ENCODE measurements at places on chromosomes 5 and 9.

GRCh38 chr5:22471154-22471553, 382.0 kb downstream of the CDH12 start:
- no peak for DNase-seq
- no peaks in the 10 kb centered on the region for H3K27me3 ChIP-seq
- no peaks in the 10 kb centered on the region for H3K36me3 ChIP-seq
- H3K4me1 ChIP-seq: no peaks in the 10 kb centered on the region

- no peaks in the 10 kb centered on the region for H3K36me3 ChIP-seq
- peaks cover 35% of the 10 kb centered on the region for H3K4me1 ChIP-seq
- H3K4me3 ChIP-seq: no peak overlapping the region
- no peak for DNase-seq
- H3K27me3 ChIP-seq: no peaks in the 10 kb centered on the region
Observed at GRCh38 chr9:129330711-129331492, 152.8 kb upstream of the IER5L start.

GRCh38 chr9:113337714-113338113, 2.4 kb downstream of the WDR31 start:
- H3K4me3 ChIP-seq: no peak overlapping the region
- no peaks in the 10 kb centered on the region for H3K36me3 ChIP-seq
- no peaks in the 10 kb centered on the region for H3K27me3 ChIP-seq
- no peak overlapping the region for H3K27ac ChIP-seq
- H3K4me1 ChIP-seq: peaks cover 11% of the 10 kb centered on the region
- DNase-seq: no peak

DNA sequence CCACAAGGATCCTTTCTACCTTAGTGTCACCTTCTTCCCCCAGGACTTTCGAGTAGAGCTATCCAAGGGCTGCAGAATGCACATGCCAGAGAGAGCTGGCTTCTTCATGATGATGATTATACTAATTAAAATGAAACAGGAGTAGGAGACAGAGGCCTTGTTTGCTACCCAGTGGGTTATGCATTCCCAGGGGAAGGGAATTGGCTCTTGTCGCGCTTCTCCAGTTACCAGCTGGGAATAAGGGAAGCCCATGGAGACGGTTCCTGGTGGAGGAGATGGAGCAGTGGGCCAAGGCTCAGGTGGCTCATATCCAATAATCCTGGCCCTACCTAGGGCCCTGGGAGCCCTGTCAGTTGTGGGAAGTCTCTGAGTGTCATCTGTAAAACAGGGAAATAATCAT, 65.1 kb downstream of the WWC1 start:
- no peaks in the 10 kb centered on the region for H3K27me3 ChIP-seq
- H3K36me3 ChIP-seq: no peaks in the 10 kb centered on the region
- H3K27ac ChIP-seq: no peak overlapping the region
- no peaks in the 10 kb centered on the region for H3K4me1 ChIP-seq

- H3K4me1 ChIP-seq: no peaks in the 10 kb centered on the region
- DNase-seq: no peak
- no peaks in the 10 kb centered on the region for H3K36me3 ChIP-seq
- H3K4me3 ChIP-seq: no peak overlapping the region
- H3K27me3 ChIP-seq: no peaks in the 10 kb centered on the region
- no peak overlapping the region for H3K27ac ChIP-seq
Observed at GRCh38 chr5:120137582-120137981, 326.5 kb upstream of the PRR16 start.

GRCh38 chr9:17330097-17330496, 195.3 kb downstream of the CNTLN start:
- H3K4me3 ChIP-seq: no peak overlapping the region
- H3K27me3 ChIP-seq: no peaks in the 10 kb centered on the region
- no peaks in the 10 kb centered on the region for H3K4me1 ChIP-seq
- DNase-seq: no peak
- H3K27ac ChIP-seq: no peak overlapping the region
- no peaks in the 10 kb centered on the region for H3K36me3 ChIP-seq

DNA sequence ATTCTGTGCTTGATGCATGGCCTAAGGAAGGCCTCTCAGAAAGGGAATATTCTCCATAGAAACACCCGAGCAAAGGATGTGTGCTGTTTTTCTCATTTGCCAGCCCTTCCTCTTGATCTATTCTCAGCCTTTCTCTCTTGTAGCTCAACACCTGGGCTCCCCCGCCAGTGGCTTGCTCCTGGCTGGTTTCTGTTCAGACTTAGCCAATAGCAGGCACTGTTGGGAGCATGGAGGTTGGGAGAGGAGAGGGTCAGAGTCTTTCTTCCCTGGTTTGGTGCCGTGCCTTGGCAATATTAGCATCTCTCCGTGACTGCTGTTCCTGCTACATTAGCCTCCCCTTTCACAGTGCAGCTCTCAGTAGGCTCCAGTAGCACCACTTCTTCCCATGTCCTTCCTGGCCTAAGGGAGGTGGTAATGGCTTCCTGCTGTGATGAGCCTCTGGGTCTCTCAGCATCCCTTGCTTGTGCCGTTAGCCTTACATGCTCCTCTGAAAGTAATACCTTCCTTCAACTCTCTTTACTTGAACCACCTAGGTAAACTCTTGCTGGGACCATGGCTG, 269.7 kb upstream of the GAS1 start:
- no peaks in the 10 kb centered on the region for H3K4me1 ChIP-seq
- H3K4me3 ChIP-seq: no peak overlapping the region
- no peaks in the 10 kb centered on the region for H3K27me3 ChIP-seq
- H3K27ac ChIP-seq: no peak overlapping the region
- DNase-seq: no peak
- H3K36me3 ChIP-seq: no peaks in the 10 kb centered on the region

GRCh38 chr5:101728933-101729332, 567.2 kb downstream of the SLCO4C1 start:
- no peaks in the 10 kb centered on the region for H3K36me3 ChIP-seq
- H3K27me3 ChIP-seq: no peaks in the 10 kb centered on the region
- H3K4me3 ChIP-seq: no peak overlapping the region
- no peak overlapping the region for H3K27ac ChIP-seq
- DNase-seq: no peak

DNA sequence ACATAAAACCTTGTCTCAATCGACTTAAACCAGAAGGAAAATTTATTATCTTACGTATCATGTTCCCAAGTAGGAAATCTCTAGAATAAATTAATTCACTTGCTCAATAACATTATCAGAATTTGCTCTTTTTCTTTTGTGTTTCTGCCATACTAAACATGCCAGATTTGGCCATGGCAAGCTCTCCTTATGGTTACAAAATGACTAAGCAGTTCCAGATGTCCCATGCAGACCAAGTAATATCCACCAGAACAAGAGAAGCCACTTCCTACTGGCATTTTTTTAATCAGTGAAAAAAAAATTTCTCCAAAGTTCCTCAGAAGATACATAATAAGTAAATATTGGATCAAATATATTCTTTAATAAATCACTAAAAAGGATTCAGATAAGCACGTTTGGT, 25.2 kb upstream of the ADAMTS6 start:
- H3K27me3 ChIP-seq: no peaks in the 10 kb centered on the region
- H3K27ac ChIP-seq: no peak overlapping the region
- no peaks in the 10 kb centered on the region for H3K36me3 ChIP-seq
- no peak for DNase-seq
- no peak overlapping the region for H3K4me3 ChIP-seq
